ENCODE measurements at places on chromosomes 16 and 17. TPM values are rescaled to one million over a fixed set of nuclear protein-coding genes. Genes with fewer than 3 reads are reported as not detected.

KCTD19 gene
- not detected for total RNA-seq

TOX3 gene
- total RNA-seq = not detected

DNA sequence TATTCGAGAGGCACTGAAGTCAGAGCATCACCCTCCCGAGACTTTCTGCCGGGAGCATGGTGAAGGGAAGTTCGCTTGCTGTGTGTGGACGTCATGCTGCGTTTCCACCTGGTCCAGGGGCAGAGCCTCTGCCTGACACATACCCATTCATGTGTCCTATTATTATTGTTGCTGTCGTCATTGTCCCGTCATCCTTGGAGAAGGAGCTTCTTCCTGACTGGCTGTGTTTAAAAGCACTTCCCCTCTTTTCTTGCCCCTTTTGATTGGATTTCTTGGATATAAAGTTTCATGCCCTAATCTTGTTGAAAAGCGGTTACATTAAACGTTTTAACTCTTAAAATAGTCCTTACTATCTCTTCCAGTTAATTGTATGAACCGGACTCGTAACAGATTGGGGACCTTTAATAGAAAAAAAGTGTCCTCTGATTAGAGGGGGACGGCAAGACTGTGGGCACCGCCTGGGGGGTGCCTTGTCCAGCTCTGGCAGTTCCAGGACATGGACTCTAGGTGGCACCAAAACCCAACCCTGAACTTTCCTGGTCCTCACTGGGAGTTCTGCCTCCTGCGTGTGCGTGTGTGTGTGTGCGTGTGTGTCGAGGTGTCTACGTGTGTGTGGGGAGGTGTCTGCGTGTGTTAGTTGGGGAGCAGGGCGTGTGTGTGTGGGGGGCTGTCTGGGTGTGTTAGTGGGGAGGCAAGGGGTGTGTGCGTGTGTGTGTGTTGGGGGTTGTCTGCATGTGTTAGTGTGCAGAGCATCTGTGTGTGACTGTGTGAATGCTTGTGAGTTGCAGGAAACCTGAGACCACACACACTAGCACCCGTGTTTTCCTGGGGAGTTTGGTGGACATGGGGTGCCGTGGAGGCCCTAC, 133.3 kb upstream of the CIBAR2 start:
- no peak for DNase-seq

GRCh38 chr17:75591722-75592302, 4.2 kb downstream of the MYO15B start:
- DNase-seq = no peak

DNA sequence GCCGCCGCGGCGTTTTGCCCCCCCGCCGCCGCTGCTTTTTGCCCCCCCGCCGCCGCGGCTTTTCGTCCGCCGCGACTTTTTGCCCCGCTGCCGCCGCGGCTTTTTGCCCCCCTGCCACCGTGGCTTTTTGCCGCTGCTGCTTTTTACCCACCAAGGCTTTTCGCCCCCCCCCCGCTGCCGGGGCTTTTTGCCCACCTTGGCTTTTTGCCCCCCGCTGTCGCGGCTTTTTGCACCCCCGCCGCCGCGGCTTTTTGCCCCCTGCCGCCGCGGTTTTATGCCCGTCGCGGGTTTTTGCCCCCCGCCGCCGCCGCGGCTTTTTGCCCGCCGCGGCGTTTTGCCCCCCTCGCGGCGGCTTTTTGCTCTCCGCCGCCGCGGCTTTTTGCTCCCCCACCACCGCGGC, 1343.0 kb downstream of the TP53TG3F start:
- peak; percentile 45 for DNase-seq

GRCh38 chr16:79690159-79690558, 89.6 kb upstream of the MAF start:
- DNase-seq = no peak

Measured in Right ventricle myocardium inferior (tissue), 1 donor.